A549 treated with CpdA at 1 μM for 4 hours (cell line): ENCODE measurements at places on chromosomes 7 and 10. TPM values are rescaled to one million over a fixed set of nuclear protein-coding genes. Genes with fewer than 3 reads are reported as not detected.

Gene MYO3A
- not detected in 5 replicates for total RNA-seq

Gene ASZ1
- not detected in 5 replicates for total RNA-seq

Gene HTR5A
- not detected in 5 replicates for total RNA-seq

Gene PCLO
- total RNA-seq = 0.70 to 2.1 TPM (median 1.1 TPM) in 5 replicates

Gene PVRIG
- total RNA-seq = not detected in 5 replicates

Gene DENND2A
- total RNA-seq = 0.22 to 1.3 TPM (median 0.30 TPM) in 5 replicates

Gene RBM20
- total RNA-seq = 1.1 to 1.8 TPM (median 1.4 TPM) in 5 replicates

Gene C10orf90
- total RNA-seq = 2.8 to 3.3 TPM (median 2.9 TPM) in 5 replicates

Gene RAB19
- not detected in 5 replicates for total RNA-seq

Gene ZNF503
- 8.5 to 13.3 TPM (median 12.4 TPM) in 5 replicates for total RNA-seq

Gene ETV1
- 2.5 to 3.4 TPM (median 2.7 TPM) in 5 replicates for total RNA-seq

Gene OR2A7
- not detected in 5 replicates for total RNA-seq

Gene PIK3CG
- total RNA-seq = not detected in 5 replicates

Gene SEMA4G
- 8.7 to 10.3 TPM (median 9.3 TPM) in 5 replicates for total RNA-seq

Gene DNAAF5
- total RNA-seq = 38.1 to 50.6 TPM (median 45.8 TPM) in 5 replicates

Gene PLEKHS1
- 0.02 to 0.13 TPM (median 0.07 TPM) in 4 of 5 replicates, not detected in the other for total RNA-seq
